ENCODE measurements at places on chromosomes 1 and 21. TPM values are rescaled to one million over a fixed set of nuclear protein-coding genes. Genes with fewer than 3 reads are reported as not detected.

GRCh38 chr21:27076025-27076424 lies 109.1 kb upstream of the ADAMTS5 start:
- H3K27me3 ChIP-seq: no peaks in the 10 kb centered on the region
- H3K4me3 ChIP-seq: no peak overlapping the region
- no peak for DNase-seq
- H3K36me3 ChIP-seq: no peaks in the 10 kb centered on the region
- H3K4me1 ChIP-seq: no peaks in the 10 kb centered on the region

INTS3 gene
- 52.6 TPM for polyA plus RNA-seq

GRCh38 chr1:207309745-207310273 lies 11.7 kb upstream of the CD55 start:
- peak overlapping the region; percentile 32 for H3K27ac ChIP-seq

DNA sequence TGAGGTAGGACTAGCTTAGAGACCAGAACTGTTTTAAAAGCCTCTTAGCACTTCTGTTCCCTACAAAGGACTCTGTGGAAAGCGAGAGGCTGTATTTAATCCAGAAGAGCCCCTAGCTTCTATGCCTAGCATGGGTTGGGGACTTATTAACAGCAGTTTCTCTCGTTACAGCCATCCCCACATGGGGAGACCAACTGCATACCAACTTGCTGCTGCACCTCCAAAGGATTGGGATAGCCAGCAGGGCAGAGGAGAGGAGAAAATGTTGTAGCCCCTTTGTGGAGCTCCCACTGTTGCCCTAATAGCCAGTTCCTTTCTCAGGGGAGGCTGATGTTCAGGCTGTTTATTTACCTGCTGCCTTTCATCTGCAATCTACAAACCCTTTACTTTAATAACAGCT lies 11.0 kb upstream of the CELSR2 start:
- H3K27me3 ChIP-seq: no peaks in the 10 kb centered on the region
- H3K4me3 ChIP-seq: no peak overlapping the region
- H3K27ac ChIP-seq: no peak overlapping the region
- DNase-seq: no peak
- H3K4me1 ChIP-seq: no peaks in the 10 kb centered on the region
- H3K36me3 ChIP-seq: peaks cover 57% of the 10 kb centered on the region

PPIAL4G gene
- polyA plus RNA-seq: 0.01 TPM

MNDA gene
- polyA plus RNA-seq: 1.6 TPM

PRKAA2 gene
- 0.27 TPM for polyA plus RNA-seq

All from small intestine (tissue), 16 donors.